Fibroblast of lung (primary cell): ENCODE measurements at places on chromosomes 13 and 19. TPM values are rescaled to one million over a fixed set of nuclear protein-coding genes. Genes with fewer than 3 reads are reported as not detected.
A peak's percentile ranks its signal among the peaks of the same experiment; 100 is the strongest.

- no peak overlapping the region for H3K4me3 ChIP-seq
- H3K36me3 ChIP-seq = no peaks in the 10 kb centered on the region
- no peaks in the 10 kb centered on the region for H3K27me3 ChIP-seq
- DNase-seq = no peak
- H3K4me1 ChIP-seq = no peaks in the 10 kb centered on the region
Observed at GRCh38 chr19:1531587-1531986, 7.7 kb downstream of the PLK5 start.

DNA sequence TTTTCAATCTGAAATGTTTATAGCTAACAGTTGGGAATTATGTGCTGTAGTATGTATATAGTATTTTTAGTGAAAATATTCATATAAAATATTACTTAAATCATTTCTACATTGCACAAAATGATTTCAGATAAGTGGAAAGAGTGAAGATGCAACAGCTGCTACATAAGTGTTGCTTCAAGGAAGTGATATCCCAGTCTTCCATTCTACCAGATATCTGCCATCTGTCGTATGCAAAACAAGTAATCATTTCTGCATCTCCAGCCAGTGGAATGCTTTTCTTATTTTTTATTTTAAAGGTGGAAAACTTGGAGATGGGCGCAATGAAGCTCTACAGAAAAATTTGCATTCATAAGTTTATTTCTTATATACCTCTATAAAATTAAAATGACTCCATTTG lies 152.5 kb upstream of the MAB21L1 start:
- no peak for DNase-seq
- no peaks in the 10 kb centered on the region for H3K4me1 ChIP-seq
- H3K27me3 ChIP-seq = no peaks in the 10 kb centered on the region
- no peak overlapping the region for H3K27ac ChIP-seq
- H3K36me3 ChIP-seq = no peaks in the 10 kb centered on the region

TJP3 gene
- not detected in 2 replicates for polyA plus RNA-seq

POLR2I gene
- polyA plus RNA-seq = 36.1 and 58.4 TPM in 2 replicates

C19orf67 gene
- not detected in 2 replicates for polyA plus RNA-seq

- no peaks in the 10 kb centered on the region for H3K36me3 ChIP-seq
- no peak overlapping the region for H3K4me3 ChIP-seq
- no peak for DNase-seq
- H3K4me1 ChIP-seq = no peaks in the 10 kb centered on the region
- H3K27ac ChIP-seq = no peak overlapping the region
- H3K27me3 ChIP-seq = no peaks in the 10 kb centered on the region
Observed at GRCh38 chr13:111923991-111924677, 142.8 kb upstream of the SOX1 start.

CILP2 gene
- 0.10 and 0.23 TPM in 2 replicates for polyA plus RNA-seq

DNA sequence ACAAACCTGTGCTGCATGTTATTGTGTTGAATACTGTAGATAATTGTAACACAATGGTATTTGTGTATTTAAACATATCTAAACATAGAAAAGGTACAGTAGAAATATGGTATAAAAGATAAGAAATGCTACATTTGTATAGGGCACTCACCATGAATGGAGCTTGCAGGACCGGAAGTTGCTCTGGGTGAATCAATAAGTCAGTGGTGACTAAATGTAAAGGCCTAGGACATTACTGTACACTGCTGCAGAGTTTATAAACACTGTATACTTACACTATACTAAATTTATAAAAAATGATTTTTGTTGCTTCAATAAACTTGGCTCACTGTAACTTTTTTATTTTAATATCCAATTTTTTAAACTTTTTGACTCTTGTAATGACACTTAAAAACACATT lies 34.4 kb downstream of the LMO7 start:
- no peak overlapping the region for H3K27ac ChIP-seq
- no peaks in the 10 kb centered on the region for H3K27me3 ChIP-seq
- no peak overlapping the region for H3K4me3 ChIP-seq

OR7D2 gene
- 0.02 TPM in 1 of 2 replicates, not detected in the other for polyA plus RNA-seq

DNA sequence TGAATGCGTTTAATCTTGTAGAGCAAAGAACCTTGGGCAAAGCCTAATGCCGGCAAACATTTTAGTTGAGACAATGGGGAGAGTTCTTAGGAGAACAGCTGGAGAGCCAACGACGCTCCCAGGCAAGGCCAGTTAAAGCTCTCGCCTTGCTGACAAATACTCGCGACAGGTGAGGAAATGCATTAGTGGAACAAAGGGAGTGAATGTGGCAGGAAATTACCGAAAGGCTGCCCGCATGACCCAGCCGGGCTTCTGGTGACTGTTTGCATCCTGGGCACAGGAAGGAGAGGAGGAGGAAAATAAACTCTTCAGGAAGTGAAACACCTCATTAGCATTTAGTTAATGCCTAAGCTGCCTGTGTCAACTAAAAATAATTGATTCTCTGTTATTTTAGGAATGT lies 74.6 kb downstream of the SHISA2 start:
- H3K27me3 ChIP-seq = no peaks in the 10 kb centered on the region
- no peaks in the 10 kb centered on the region for H3K4me1 ChIP-seq
- DNase-seq = peak; percentile 21
- H3K27ac ChIP-seq = no peak overlapping the region
- no peaks in the 10 kb centered on the region for H3K36me3 ChIP-seq
- no peak overlapping the region for H3K4me3 ChIP-seq

DNA sequence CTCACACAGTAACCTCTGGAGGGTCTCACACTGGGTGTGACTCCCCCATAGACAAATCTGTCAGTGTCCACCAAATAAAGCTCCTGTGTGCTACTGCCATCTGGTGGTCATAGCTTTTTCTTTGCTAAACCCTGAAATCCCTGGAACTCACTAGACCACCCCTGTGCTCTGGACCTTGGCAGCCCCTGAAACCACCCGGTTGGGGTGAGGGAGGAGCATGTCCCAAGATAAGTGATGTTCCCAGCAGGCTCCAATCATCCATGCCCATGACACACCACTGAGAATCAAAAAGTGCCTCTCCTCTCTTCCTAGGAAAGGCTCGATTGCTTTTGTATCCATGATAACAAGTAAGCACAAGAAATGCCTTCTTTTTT lies 6.5 kb upstream of the HSD17B14 start:
- H3K27ac ChIP-seq = no peak overlapping the region
- DNase-seq = peak; percentile 19
- H3K4me3 ChIP-seq = no peak overlapping the region
- no peaks in the 10 kb centered on the region for H3K36me3 ChIP-seq
- H3K27me3 ChIP-seq = no peaks in the 10 kb centered on the region

GRCh38 chr13:72540881-72541280 lies 186.5 kb downstream of the MZT1 start:
- no peak for DNase-seq
- H3K4me3 ChIP-seq = no peak overlapping the region
- no peak overlapping the region for H3K27ac ChIP-seq
- H3K4me1 ChIP-seq = no peaks in the 10 kb centered on the region
- no peaks in the 10 kb centered on the region for H3K36me3 ChIP-seq

CLEC4G gene
- polyA plus RNA-seq = not detected in 2 replicates

DNA sequence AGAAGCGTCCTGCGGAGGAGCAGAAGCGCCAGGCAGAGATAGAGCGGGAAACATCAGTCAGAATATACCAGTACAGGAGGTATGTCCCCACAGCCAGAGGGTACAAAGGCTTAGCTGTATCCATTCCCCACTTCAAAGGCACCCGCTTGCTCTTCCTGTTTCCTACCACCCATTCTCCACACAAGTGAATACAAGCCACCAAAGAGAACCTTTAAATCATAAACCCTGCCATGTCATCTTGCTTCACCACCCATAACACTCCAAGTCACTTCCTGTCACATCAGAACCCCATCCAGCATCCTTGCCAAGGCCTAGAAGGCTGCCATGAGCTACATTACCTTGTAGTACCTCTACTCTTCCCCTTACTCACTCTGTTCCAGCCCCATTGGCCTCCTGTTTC lies 205.8 kb downstream of the LMO7 start:
- H3K27ac ChIP-seq = no peak overlapping the region
- no peak for DNase-seq
- H3K4me3 ChIP-seq = no peak overlapping the region
- no peaks in the 10 kb centered on the region for H3K27me3 ChIP-seq
- peaks cover 8% of the 10 kb centered on the region for H3K36me3 ChIP-seq

DNA sequence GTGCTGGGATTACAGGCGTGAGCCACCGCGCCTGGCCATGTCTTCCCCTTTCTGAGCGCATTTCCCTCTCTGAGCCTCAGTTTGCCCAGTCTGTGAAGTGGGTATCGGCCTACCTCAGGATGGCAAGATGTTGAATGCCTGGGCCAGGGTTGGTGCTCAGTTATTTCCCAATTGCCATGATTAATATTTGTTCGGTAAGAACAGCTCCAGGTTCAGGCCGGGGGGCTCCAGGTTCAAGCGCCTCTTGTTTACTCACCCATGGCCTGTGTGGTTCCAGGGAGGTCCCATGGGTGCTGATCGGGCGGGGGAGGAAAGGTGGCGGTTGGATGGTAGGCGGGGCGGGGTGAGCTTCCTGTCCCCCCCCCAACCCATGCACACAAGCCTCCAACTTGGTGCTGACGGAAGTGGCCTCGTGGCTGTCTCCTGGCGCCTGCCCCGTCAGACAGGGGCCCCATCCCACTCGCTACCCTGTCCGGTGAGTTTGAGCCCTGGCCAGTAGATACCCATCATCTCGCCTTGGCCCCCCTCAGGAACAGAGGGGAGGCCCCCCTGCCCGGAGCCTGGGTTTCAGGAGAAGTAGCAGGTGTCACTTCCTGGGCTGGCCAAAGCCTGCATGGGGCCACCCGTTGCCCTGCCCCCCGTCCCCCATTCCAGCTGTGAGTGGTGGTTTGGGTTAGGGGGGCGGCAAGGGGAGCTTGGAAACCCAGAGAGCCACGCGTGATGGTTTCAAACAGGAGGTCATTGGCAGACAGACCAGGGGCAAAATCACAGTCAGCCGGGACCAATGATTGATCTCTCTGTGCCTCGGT lies at the start of gene FCHO1:
FCHO1 (plus strand) TSS at position 375 of the 809 bp plus-strand sequence. CDS start 3,688 bp downstream, outside the sequence.
- H3K36me3 ChIP-seq = no peaks in the 10 kb centered on the region
- no peaks in the 10 kb centered on the region for H3K27me3 ChIP-seq
- H3K27ac ChIP-seq = no peak within 1 kb of the TSS
- no peak for DNase-seq

DNA sequence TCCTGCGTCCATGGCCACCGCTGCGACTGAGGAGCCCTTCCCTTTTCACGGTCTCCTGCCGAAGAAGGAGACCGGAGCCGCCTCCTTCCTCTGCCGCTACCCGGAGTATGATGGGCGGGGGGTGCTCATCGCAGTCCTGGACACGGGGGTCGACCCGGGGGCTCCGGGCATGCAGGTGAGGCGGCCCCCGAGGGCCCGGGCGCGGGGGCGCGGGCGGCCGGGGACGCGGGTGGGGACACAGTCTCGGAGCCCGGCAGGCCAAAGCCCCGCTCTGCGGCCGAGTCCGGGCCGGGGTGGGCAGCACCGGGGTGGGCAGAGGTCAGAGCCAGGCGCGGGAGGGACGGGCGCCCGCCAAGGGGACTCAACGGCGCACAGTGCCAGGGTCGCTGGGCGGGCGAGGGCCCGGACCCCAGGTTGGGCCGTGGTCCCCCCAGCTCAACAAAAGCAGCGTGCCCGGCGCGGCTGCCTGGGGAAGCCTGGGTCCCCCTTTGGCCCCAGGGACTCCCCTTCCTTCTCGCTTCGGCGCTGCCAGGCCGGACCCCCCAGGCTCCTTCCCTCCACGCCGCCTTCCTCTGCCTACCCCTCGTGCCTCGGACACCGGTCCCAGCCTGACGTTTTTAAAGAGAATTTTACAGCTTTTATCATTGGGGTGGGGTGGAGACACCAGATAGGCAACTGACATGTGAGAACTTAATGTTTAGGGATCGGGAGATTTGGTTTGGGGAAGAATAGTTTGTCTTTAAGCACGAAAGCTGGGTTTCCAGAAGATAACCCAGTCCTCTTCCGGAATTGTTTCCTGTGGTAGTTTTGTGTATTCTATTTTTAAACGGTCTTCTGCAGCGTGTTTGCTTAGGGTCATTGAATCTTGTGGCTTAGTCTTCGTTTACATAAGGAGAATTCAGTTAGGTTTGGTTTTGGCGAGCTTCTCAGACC lies 509 bp downstream of the TPP2 start:
- H3K27me3 ChIP-seq = no peaks in the 10 kb centered on the region
- peak overlapping the region; percentile 99 for H3K27ac ChIP-seq
- DNase-seq = peak; percentile 60
- H3K4me3 ChIP-seq = peak overlapping the region; percentile 57

- H3K4me1 ChIP-seq = peaks cover 30% of the 10 kb centered on the region
- no peaks in the 10 kb centered on the region for H3K27me3 ChIP-seq
- H3K4me3 ChIP-seq = no peak overlapping the region
- no peaks in the 10 kb centered on the region for H3K36me3 ChIP-seq
Observed at GRCh38 chr13:97325738-97326137, 103.6 kb downstream of the MBNL2 start.
